Panc1 (cell line): ENCODE measurements at places on chromosomes 4 and X.

- no peak for DNase-seq
These were observed 39.8 kb upstream of the ATOH1 start for GRCh38 chr4:93788712-93789111.

DNA sequence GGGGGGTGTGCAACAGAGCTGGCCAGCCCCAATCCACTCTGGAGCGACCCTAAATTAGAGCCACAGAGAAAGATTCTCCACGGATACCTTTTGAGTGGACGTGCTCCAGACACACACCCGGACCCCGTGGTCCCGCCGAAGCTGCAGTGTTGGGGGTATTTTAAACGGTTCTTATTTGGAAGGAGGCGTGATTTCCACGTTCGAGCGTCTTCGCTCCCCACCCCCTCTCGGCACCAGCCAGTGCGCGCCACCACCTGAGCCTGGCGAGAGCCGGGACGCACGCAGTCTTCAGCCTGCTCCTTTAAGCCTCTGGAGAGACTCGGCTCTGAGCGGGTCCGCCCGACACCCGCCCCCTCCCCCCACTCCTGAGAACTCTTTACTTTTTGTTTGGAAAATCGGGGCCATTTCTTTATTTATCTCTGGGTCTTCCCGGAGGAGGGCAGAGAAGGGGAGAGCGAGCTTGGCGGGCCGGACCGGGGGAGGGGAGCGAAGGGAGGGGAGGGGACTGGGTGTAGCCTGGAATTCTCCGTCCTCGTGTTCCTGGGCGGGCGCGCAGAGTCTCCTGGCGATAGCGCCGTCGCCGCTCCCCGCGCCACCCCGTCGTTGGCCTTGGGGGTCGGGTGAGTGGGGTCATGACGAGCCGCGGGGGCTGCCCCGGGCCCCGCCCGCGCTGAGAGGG is 668 bp upstream of the PTCHD1 start:
- no peak for DNase-seq

DNA sequence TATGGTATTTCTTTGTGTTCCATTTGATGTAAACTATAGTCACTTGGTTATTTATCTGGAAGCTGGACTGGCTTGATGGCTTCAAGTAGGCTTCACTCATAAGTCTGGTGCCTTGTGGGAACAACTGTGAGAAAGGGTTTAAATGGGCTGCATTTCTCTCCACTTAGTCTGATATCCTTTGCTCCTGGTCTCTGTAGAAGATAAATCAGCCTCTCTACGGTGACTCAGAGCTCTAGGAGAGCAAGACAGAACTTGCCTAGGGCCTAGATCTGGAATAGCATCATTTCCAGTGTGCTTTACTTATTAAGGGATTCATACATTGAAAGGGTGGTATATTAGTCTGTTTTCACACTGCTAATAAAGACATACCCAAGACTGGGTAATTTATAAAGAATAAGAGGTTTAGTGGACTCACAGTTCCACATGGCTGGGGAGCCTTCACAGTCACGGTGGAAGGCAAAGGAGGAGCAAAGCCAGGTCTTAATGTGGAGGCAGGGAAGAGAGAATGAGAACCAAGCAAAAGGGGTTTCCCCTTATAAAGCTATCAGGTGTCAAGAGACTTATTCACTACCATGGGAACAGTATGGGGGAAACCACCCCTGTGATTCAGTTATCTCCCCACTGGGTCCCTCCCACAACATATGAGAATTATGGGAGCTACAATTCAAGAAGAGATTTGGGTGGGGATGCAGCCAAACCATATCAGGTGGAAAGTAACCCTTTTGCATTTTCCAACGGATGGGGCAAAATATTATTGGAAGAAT is 1746.4 kb upstream of the PCDH7 start:
- DNase-seq, result no peak

DNA sequence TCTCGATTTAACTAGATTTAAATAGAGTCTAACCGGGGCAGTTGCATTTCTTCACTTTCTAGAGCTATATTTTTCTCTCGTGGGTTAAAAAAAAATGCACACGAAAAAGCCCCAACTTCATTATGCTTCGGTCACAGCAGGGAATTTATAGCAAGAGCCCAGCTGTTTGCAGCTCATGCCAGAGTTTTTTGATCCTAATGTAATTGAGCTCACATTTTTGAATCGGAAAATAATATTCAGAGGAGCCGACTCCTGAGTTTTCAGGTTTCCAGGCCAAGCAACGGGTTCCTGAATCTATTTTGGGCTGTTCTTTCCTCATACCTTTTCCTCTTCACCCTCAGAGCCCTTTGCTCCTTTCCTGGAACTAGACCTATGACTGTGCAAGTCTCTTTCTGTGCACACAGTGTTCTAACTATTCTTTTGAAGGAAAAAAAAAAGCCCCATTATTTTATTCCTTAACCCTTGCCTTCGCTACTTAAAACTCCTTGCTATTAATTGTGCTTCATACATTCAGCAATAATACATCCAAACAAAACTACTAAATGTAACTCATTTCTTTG is 27.5 kb upstream of the ESX1 start:
- DNase-seq, result no peak

DNA sequence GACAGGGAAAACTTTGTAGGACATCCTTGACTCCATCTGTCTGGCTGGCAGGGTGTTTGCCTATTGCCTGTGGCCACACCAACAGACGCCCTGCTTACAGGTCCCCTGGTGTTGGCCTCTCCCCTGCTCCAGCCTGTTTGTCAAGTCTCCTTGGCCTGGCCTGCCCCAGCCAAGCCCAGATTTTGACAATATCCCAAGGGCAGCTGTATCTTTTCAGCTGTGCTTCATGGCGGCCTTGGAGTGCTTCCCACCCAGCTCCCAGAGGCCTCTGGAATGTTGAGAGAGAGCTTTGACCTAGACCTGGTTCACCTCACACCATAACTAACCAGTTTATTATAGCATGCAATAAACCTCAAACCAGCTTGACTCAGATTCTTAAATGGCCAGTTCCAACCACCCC is 204.0 kb upstream of the NHS start:
- no peak for DNase-seq

DNA sequence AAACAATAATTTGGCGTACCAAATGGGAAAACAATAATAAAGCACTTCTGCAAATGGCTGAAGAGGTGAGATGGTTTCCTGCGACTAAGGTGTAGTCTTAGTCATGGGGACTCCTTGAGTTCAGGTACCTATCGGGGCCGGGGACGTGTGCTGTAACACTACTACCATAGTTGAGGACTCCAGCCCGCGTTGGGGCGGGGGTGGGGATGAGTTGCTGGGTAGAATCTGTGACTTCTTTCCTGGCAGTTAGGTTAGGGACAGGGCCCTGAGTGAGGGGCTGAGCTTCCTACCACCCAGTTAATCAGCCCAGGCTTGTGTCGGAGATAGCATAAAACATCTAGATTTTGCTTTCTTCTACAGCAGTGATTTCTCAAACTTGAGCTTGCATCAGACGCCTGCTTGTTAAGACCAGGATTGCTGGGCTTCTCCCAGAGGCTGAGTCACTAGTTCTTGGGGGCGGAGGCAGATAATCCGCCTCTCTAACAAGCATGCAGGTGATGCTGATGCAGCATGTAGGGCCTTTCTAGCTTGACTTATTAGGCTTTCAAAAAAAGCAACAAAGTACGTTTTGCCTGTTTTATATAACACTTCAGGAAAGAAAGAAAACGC is 30.2 kb downstream of the RBBP7 start:
- no peak for DNase-seq

DNA sequence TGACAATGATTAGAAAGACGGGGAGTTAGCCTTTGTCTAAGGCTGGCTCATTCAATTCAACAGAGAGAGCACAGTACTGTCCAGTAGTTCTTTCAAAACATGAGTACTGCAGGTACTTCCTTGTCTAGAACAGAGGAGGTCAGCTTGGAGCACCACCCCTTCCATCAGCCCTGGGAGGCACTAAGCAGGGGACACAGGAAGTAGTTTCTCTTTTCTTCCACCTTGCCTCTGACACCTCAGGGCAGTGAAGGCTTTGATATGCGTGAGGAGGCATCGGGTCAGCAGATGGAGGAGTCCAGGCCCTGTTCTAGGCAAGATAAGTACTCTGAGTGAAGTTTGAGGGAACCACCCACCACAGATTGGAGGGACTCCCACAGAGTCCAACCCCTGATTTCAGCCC is 33.1 kb downstream of the MAGEB10 start:
- no peak for DNase-seq

- DNase-seq, result no peak
These were observed 421.9 kb upstream of the TENM3 start for GRCh38 chr4:181821039-181822004.

- DNase-seq, result no peak
These were observed 563.9 kb downstream of the GRXCR1 start for GRCh38 chr4:43456383-43456782.

- DNase-seq, result no peak
These were observed 145.8 kb downstream of the AASDH start for GRCh38 chr4:56241500-56241899.

DNA sequence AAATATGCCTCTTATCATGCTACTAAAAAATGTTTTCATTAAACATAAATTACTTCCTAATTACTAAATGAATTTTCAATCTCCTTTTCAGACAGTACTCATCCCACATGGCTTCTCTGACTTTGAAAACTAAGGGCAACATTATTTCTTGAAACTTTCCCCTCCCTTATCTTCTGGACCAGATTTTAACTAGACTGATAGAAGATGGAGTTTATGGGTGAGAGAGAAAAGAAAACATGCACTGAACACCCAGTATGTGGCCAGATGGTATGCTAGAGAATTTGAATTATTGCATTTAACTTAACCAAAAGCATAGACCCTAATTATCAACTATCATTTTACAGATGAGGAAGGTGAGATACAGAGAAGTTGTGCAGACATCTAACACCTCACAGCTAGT is 16.8 kb downstream of the CNOT6L start:
- no peak for DNase-seq

- DNase-seq, result no peak
These were observed 991.9 kb downstream of the NLGN4X start for GRCh38 chrX:5236749-5237148.

- no peak for DNase-seq
These were observed 230.5 kb upstream of the PUDP start for GRCh38 chrX:7378406-7378805.

GRCh38 chr4:128159967-128160366 is 98.9 kb downstream of the LARP1B start:
- peak; percentile 68 for DNase-seq

DNA sequence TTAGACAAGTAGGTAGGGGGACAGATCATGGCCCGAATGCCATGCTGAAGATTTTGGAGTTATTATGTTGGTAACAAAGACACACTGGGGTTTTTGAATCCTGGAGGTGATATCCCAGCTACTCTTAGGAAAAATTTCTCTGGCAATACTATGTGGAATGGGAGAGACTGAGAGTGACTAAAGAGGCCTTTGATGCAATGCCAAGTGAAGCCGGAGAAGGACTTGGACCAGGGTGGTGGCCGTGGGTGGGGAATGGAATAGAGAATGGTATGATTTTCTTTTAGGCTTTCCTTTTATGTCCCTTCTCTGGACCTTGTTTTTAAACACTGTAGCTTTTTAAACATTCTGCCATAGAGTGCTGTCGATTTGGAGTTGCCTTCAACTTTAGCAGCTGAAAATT is 141.6 kb downstream of the DCLK2 start:
- DNase-seq, result no peak

- no peak for DNase-seq
These were observed 4.4 kb upstream of the SMR3A start for GRCh38 chr4:70356185-70356584.

DNA sequence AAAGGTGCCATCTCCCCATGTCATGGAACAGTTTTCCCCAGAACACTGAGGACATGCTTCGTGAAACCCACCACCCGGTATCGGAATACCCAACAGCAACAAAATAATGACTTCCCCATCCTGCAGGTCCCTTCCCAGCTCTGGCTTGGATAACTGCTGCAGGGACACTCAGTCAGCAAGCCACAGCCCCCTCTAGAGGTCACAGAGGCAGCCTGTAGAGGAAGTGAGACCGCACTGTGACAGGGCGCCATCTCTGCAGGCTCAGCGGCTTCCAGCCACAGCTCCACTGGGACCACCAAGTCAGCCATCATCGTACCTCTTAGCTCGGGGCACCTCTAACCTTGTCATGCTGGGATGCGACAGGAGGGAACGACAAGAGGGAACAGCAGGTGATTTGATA is 315.9 kb downstream of the LDB2 start:
- no peak for DNase-seq

GRCh38 chrX:42098900-42099299 is 175.5 kb upstream of the CASK start:
- DNase-seq, result no peak

GRCh38 chr4:16858275-16858752 is 40.1 kb downstream of the LDB2 start:
- DNase-seq, result no peak

DNA sequence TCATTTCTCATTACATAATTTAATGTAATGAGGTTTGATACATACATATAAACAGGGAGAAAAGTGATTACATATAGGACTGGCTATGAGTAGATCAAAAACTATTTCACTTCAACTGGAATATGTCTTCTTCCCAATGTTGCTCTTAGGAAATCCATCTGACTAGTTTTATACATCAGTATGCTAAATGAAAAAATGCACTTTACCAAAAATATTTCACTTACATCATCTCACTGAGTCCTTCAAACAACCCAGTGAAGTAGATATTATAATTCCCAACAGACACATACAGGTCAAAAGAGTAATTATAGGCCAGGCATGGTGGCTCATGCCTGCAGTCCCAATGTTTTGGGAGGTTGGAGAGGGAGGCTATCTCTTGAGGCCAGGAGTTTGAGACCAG is 215.9 kb downstream of the MID1 start:
- DNase-seq, result no peak

DNA sequence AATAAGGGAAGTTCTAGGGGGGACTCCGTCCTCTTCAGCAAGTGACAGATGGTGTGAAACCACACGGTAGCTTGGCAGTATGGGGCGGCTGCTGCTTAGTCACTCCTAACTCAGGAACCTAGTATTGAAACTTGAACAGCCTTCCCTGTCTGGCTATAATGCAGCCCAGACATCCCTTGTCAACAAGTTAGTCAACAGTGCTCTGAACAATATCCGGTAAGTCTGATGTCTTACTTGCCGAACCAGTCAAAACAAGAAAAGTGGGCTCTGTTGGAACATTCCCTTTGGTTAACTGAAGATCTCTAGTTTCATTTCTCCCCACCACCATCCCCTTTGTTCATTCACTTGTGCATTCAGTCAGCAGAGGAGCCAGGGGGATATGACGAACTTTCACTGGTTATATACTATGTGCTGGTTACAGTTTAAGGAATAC is 18.7 kb upstream of the CXCL13 start:
- DNase-seq, result no peak

DNA sequence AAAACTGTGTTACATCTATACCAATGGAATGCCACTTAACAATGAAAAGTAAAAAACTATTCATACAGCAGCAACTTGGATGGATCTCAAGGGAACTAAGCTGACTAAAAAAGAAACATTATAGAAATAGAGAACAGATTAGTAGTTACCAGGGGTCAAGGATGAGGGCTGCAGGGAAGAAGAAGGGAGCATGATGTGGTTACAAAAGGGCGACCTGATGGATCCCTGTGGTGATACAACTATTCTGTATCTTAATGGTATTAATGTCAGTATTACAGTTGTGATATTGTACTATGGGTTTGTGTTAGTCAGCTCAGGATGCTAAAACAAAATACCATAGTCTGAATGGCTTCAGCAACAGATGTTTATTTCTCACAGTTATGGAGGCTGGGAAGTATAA is 190.7 kb downstream of the ZNF674 start:
- no peak for DNase-seq

- no peak for DNase-seq
These were observed 40.9 kb downstream of the GPR143 start for GRCh38 chrX:9724711-9725110.
